ENCODE measurements at places on chromosomes 7 and 10.

- DNase-seq = no peak
These were observed 206.0 kb upstream of the SH2B2 start for GRCh38 chr7:102080434-102081243.

DNA sequence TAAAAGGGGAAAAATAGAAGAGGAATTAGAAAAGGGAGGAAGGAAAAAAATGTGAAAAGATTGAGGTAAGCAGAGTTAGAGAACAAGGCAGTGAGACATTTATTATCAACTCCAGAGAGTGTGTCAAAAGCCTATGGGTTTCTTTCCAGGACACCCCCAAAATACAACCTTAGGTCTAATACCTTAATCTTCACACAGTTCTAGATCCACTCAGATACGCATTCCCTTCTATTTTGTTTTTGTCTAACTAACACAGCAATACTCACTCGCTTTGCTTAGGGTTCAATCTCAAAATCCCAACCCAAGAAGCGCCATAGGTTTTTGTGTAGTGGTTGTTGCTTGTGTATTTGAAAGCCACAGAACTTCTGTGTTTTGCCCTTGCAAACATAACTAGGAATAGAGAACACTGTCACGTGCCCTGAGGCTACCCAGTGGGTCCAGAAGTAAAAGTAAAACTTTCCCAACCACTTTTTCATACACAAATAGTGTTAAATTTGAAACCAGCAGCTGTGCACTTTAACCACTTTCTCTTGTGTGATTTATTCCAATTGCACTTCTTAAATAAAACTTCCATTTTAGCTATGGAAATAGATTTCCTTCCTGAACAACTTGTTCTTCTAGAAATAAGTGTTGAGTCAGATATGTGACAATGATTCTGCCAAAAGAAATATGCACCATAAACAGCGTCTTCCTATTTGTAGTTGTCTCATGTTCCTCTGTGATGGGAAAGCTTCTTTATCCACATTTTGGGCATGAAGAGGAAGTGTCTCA is 414.7 kb upstream of the GHITM start:
- DNase-seq = no peak

- DNase-seq = no peak
These were observed 173.2 kb downstream of the ZNF438 start for GRCh38 chr10:30858499-30858898.

- no peak for DNase-seq
These were observed 679.6 kb downstream of the PARD3 start for GRCh38 chr10:34135515-34135914.

DNA sequence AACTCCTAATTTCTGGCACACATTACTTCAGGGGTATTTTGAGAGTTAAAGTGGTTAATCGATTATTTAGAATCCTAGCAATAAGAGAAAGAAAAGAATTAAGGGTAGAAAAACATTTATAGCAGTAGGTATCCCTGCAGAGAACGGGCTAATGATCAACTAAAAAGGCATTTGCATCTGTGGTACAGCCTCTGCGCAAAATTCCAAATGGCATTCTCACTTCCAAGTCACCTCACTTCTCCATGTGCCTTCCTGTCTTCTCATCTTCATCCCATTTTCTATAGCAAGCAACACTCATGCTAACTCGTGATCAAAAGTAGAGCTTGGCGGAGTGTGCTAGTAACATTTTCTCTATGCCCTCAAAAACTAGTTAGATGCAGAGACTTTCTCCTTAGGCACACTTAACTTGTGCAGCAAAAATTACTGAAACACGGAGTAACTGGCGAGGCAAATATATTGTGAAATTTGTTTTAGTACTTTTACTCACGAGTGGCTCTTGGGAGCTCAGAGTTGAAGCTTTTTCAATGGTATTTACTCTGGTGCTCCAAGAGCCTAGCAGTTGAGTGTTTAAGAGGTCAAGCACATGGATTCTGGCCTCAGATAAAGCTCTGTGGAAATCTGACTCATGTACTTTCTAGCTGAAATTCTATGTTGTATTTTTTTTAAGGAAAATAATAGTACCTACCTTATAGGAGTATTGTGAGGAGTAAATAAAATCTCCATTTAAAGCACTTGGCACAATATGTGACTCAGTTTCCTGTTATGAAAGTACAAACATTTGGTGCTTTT is 65.1 kb downstream of the MET start:
- no peak for DNase-seq

DNA sequence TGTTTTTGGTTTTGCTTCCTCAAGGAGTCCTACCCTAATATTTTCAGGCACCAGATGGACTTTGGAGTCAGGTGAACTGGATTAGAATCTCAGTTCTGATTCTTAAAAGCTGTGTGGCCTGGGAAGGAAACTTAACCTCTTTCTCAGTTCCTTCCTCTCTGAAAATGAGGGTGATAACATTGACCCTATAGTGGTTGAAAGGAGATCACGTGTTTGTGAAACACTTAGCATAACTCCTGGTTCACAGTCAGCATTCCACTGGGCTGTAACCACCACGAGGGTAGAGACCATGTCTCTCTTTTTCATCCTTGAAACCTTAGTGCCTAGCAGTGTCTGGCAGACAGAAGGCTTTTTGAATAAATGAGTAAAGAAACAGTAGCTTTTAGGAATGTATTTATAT is 16.7 kb downstream of the LSMEM1 start:
- DNase-seq = no peak

GRCh38 chr7:148020679-148021078 is 569.9 kb upstream of the C7orf33 start:
- no peak for DNase-seq

DNA sequence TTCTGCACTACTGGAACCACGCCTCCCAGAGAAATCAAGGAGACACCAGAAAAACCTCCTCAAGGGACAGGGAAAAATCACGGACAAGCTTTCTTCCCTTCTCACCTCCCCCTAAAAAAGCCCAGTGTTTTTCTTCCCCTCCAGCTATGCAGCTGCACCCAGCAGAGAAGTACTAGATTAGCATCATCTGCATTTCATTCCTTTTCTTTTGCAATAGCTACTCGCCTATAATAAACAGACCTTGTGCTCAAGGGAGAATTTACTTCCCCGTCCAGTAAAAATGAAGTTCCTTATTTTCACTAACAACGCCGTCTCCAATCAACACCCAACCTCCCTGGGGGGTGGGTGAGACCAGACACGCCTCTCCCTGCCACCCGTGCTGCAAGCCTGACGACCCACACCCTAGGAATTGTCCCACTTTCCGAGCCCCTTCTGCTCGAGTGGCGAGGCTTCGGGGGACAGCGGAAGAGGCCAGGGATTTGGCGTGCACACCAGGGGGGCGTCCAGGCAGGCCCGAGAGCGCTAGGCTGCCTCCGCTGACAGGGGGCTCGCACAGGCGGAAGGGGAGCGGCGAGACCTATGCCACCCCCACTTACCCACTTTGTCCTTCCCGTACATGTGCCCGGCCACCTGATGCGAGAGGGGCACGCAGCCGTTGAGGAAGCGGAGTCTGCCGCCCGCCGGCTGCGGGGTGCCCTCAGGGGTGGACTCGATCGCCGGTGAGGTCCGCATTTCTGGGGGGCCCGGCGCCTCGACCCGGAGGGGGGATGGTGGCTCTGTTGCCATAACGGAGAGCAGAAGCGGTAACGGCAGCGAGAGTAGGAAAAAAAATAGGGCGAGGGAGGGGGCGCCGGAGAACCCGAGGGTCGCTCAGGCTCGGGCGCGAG is 625 bp downstream of the IPMK start:
- no peak for DNase-seq

DNA sequence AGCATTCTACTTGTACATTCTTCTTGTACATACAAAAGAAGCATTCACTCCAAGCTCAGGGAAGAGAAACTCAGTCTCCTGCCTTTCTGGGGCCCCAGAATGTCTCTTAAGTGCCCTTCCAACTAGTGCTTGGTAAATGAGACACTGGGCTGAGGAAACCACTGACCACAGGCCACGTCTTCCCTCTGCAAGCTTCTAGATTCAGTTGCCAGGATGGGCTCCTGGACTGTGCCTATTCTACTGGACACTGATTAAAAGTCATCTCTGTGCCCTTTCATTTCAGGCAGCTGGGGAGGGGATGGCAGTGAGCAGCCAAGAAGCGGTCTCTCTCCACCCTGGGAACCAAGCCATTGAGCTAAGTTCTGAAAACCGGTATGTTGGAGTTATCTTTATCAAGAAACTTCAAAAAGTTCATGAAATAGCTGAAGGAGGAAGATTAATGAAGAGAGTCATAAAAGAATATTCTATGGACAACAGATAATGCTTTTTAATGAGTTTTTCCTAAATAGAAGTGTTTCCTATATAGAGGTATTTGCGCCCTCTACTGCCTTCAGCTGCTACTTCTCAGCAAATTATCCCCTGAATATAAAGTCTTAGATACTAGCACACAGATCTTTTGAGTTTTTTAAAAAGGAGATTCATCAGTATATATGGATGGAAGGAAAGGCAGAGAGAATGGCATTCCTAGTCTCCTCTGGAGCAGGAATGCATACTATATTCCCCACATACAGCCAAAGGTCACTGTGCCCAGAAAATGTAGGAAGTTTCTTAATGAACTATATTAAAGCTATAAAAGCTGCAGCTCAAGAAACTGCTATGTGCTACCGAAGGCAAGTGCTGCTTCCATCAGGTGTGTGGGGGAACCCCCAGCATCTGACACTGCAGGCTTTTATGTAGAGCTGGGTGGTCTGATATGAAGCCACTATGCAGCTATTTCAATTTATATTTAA is 8.4 kb upstream of the IFIT1B start:
- no peak for DNase-seq

DNA sequence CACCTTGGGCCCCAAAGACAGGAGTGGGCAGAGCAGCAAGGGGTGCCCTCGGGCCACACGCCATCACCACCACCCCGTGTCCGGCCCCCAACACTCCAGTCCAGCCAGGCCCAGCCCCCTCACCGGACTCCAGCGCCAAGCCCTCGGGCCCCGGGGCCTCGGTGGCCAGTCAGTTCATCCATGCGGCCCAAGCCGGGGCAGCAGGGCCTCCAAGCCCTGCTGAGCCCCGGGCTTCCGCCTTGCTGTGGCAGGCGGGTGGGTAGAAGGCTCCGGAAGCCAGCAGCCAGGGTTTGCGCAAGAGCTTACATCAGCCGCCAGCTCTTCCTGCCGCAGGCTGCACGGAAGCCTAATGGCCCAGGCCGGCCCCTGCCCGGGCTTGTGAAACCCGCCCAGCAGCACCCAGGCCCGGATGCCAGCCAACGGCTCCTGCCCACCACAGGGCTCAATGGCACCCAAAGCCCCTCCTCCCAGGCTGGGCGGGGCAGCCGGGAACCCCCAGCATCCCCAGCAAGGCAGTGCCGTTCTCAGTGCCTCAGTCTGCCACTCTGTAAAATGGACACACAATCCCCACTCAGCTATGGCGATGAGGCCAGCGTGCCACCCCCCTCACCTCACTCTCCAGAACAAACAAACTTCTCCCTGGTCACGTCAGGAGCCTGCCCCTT is 26.5 kb downstream of the TNRC18 start:
- DNase-seq = peak; percentile 62

DNA sequence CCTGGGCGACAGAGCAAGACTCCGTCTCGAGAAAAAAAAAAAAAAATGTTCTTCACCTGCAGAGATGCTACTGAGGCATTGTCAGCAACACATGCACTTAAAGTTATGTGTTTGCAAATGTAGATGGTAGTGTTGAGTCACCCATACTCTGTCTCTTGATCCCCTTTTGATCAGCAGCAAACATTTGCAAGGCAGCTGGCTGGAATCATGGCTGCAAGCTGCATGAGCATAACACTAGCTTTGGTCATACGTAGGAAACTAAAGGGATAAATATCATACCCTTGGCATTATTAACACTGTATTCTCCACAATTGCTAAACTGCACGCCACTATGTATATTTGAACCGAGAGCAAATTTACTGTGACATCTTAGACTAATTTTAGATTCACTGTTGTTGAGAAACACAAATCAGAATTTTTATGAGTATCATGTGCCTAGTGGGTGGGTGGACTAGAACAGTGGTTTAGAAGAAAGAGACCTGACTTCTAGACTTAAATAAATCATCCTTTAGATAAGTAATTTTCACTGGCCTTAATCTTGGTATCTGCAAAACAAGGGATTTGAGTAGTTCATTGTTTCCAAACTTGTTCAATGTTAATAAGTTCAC is 229.3 kb upstream of the MEOX2 start:
- no peak for DNase-seq

GRCh38 chr7:32586291-32587221 is 91.3 kb downstream of the AVL9 start:
- no peak for DNase-seq

DNA sequence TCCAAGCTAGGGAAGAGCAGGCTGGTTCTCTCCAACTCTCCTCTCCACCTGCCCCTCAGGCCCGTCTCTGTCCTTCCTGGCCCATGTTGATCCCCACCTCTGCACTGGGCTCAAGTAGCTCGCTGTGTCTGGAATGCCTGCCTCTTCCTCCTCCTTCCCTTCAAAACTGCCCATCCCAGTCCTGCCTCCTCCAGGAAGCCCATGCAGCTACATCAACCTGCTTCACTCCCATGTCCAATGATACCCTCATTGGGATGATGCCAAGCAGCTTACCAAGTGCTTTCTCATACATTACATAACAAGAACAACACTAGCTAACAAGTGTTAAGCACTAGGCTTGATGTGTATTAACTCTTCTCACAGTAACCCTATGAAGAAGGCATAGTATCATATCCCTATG is 8.2 kb downstream of the ASB10 start:
- DNase-seq = no peak

DNA sequence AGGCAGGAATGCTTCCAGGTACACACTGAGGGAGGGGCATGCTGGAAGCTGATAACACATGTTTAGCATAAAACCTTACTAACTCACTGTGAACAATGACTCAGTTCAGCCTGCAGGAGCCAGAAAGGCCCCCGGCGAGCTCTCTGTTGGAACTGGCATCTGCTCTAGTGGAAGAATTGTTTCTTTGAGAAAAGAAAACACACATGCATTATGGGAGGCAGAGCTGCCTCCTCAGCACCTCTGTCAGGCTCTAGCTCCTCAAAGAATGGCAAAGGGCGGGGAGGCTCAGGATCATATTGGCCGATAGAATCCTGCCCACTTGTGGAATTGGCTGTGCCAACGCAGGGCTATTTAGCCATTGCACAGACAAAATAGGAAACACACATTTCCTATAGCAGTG is 338.3 kb downstream of the CXCL12 start:
- no peak for DNase-seq

DNA sequence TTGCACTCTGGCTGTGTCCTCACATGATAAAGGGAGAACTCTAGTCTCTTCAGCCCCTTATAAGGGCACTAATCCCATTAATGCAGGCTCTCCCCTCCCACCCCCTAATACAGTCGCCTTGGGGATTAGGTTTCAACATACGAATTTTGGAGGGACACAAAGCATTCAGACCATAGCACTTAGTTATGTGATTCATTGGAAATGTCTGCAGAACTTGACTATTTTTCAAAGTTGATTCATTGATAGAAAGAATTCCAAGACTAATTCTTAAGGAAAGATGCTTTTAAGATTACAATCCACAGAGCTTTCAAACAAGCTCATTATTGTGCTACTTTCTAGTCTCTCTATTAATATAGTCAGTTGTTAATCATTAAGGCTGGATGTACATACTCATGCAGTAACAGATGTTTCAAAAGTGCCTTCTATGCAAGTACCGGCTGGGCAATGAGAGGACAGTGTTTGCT is 85.3 kb upstream of the RPA3 start:
- no peak for DNase-seq

Measured in stimulated activated CD4-positive, alpha-beta T cell treated with anti-CD3 and anti-CD28 coated beads, Interleukin-12 subunit alpha, Interleukin-12 subunit beta, amount 100 ng/mL, for 24 hours (primary cell).